ENCODE measurements at places on chromosomes 3 and 15. TPM values are rescaled to one million over a fixed set of nuclear protein-coding genes. Genes with fewer than 3 reads are reported as not detected.

The CGNL1 gene
- total RNA-seq: 22.4 TPM

The IQCF5 gene
- 18.3 TPM for total RNA-seq

The SLC24A5 gene
- total RNA-seq: 12.3 TPM

The MYO5C gene
- 2.2 TPM for total RNA-seq

The WNT7A gene
- 1.4 TPM for total RNA-seq

The GOLGA6D gene
- total RNA-seq: 1.9 TPM

The PEX5L gene
- total RNA-seq: 3.9 TPM

DNA sequence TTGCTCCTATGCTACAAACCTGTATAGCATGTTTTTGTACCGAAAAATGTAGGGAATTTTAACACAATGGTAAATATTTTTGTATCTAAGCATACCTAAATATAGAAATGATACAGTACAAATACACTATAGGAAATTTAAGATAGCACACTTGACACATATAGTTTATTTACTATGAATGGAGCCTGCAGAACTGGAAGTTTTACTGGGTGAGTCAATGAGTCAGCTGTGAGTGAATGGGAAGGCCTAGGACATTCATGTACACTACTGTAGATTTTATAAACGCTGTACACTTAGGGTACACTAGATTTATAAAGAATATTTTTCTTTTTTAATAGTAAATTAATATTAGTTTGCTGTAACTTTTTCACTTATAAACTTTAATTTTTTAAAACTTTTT, 707.7 kb upstream of the EPHA6 start:
- DNase-seq: no peak

- peak; percentile 79 for DNase-seq
Observed at GRCh38 chr15:100687582-100688141, 85.3 kb downstream of the ASB7 start.

DNA sequence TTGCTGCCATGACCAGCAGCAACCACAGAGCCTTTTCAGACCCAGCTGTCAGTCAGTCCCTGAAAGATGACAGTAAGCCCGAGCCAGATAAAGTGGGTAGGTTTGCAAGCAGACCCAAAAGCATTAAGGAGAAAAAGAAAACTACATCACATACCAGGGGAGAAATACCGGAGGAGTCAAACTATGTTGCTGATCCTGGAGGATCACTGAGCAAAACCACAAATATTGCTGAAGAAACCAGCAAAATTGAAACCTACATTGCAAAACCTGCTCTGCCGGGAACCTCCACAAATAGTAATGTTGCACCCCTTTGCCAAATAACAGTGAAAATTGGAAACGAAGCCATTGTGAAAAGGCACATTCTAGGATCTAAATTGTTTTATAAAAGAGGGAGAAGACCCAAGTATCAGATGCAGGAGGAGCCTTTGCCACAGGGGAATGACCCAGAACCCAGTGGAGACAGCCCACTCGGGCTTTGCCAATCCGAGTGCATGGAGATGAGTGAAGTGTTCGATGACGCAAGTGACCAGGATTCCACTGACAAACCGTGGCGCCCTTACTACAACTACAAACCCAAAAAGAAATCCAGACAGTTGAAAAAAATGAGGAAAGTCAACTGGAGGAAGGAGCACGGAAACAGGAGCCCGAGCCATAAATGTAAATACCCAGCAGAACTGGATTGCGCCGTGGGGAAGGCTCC, 42.1 kb upstream of the RASA2 start:
- DNase-seq: no peak

DNA sequence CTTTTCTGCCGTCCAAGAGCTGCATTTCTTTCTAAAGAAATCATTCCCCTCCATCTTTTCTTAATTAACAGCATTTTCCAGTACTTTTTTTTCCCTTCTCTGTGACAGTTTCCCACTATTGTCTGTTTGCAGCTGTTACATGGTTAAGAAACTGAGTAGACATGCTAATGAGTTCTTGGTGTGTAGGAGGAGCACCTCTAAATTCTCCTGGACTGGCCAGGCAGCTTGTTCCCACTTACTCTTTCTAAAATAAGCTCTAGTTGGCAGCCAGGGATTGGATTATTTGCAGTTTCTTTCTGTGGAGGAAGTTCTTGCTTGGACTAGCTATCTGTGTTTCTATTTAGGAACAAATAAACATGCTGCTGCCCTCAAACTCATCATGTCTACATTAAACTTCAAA, 235.1 kb upstream of the GAP43 start:
- DNase-seq: peak; percentile 69

GRCh38 chr3:127825756-127826155, 3.4 kb upstream of the MGLL start:
- no peak for DNase-seq

DNA sequence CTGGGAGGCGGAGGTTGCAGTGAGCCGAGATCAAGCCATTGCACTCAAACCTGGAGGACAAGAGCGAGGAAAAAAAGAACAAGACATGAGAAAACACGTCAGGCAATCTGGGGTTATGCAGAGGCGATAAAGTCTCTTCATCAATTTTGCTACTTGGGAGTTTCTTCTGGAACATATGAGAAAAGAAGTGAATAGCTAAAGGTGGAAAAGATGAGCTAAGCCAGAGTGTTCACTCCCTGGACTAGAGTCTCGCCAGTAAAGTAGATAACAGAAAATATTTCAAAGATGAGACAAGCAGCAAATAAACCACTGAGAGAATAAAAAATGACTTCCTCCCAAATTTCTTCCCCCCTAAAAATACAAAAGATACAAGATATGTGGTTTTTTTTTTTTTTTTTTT, 188.4 kb upstream of the HES1 start:
- DNase-seq: peak; percentile 77

GRCh38 chr3:16522834-16523233, 9.3 kb upstream of the RFTN1 start:
- DNase-seq: no peak

- DNase-seq: no peak
Observed at GRCh38 chr15:63388511-63388910, 6.9 kb upstream of the CA12 start.

- no peak for DNase-seq
Observed at GRCh38 chr3:182904164-182904563, 76.2 kb downstream of the DCUN1D1 start.

DNA sequence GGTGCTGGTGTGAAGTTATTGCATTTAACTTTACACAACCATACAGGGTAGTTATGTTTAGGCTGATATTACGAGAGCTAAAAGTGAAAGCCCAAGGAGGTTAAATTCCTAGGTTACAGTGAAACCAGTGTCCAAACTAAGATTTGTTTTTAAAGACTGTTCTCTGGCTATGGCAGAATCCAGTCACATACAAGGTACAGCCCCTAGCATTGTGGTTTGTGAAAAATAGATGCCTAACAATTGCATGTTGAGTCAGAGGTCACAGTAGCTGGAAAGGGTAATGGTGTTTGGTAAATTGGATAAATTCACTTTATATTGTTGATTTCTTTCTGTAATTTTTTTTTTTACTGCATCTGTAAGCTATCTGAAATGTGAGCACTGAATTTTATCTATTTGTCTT, 614.6 kb upstream of the TBL1XR1 start:
- no peak for DNase-seq

GRCh38 chr15:32717426-32718226, at the start of gene GREM1:
GREM1 (plus strand) TSS chr15:32718004; CDS start chr15:32730691, 12,687 bp downstream.
- peak; percentile 5 for DNase-seq

DNA sequence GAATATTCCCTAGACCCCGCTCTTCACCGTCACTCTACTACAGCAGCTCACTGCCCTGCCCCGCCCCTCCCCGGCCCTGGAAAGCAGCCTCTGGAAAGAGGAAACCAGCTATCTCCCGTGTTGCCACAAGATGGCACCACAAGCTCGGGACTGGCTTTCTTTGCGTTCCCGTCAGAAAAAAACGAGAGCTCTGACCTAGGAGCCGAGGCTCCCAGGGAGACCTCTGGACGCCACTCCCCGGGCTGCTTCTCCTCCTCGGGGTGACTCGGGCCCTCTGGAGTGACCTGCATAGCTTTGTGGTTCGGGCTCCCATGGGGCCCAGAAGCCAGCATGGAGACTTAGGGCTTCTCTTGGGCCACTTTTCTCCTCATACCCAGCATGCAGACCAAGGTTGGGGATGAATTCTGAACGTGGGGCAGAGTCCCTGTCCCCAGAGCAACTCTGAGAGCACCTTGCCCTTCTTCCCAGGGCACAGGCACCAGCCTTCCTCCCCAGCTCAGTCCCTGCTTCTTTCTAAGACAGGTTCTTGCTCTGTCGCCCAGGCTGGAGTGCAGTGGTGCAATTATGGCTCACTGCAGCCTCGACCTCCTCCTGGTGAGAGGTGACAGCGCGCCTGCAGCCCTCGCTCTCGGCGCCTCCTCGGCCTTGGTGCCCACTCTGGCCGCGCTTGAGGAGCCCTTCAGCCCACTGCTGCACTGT, 19.0 kb downstream of the STOML1 start:
- DNase-seq: peak; percentile 92

DNA sequence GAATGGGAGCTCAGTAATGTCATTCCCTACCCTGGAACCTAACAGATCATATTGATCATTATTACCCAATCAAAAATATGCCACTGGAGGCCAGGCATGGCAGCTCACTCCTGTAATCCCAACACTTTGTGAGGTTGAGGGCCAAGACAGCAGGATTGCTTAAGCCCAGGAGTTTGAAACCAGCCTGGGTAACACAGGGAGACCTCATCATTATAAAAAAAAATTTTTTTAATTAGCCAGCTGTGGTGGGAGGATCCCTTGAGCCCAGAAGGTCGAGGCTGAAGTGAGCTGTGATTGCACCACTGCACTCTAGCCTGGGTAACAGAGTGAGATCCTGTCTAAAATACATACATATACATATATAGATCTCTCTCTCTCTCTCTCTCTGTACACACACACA, 10.2 kb downstream of the IGDCC4 start:
- no peak for DNase-seq

DNA sequence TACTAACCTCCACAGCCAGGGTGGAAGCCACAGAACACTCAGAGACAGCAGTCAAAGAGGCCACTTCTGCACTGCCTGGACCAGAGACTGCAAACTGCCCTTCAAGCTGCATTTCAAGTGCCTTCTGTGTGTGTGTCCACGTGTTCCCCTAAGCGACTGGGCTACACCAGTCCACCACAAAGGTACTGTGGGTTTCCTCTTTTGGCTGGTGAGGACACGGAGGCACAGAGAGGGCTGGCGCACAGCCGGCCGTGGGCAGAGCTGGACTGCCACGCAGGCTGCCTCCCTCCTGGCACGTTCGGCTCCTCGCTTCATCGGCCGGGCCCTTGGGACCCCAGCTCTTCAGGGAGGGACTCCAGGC, 60.9 kb downstream of the MGLL start:
- no peak for DNase-seq

GRCh38 chr3:156727519-156728205, 53.3 kb downstream of the TIPARP start:
- no peak for DNase-seq

DNA sequence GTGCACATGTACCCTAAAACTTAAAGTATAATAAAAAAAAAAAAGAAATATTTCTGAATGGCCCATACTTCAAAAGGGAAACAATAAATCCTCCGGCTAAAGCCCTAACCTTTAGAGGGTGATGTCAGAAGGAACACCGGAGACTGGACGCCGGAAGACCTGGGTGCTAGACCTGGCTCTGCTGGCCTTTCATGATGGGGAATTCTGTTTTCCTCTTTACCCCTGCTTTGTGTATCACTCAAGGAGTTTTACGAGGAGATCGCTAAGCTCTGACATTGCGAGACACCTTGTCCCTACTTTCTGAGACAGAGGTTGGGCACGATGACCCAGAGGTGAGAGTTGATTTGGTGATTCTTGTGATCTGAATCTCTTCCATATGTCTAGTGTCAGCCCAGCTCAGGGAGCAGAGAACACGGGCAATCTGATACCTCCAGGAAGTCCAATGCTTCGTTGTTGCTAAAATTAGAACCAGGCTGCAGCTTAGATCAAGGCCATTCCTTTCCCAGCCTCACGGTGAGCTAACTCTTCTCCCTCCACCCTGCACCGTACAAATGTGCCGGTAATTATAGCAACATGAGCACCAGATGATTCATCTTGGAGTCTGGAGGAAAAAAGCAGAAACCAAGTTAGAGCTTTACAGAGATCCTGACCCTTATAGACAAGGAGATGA, 42.0 kb upstream of the CFAP161 start:
- peak; percentile 89 for DNase-seq

- DNase-seq: peak; percentile 18
Observed at GRCh38 chr3:126621627-126622345, 33.1 kb downstream of the TXNRD3 start.

DNA sequence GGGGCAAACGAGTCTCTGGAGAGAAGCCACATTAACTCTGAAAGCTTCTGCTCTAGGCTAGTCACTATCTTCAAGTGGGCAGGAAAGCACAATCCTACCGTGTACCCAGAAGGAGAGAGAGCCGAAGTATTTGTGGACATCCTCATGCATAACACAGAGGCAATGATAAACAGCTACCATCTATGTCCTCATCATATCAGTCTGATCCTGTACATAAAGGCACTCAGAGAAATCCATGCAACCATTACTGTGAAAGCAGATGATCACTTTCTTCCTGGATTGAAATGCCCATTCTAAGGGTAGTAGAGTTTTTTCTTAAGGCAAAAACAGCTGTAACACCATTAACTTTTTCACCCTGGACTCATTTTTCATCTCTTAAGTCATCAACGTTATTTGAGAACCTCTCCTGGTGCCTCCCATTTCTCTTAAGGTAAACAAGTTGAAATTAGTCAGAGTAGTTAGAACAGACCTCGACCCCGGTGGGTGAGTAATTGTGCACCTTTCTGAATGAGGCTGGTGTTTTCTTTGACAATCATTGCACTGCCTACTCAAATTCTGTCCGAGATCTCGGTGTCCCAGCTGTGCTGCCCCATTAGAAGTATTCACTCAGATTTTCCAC, 327.4 kb downstream of the SHQ1 start:
- DNase-seq: no peak

- DNase-seq: peak; percentile 13
Observed at GRCh38 chr3:186588632-186589031, 18.1 kb downstream of the DNAJB11 start.

GRCh38 chr3:27171113-27171512, 198.1 kb downstream of the NEK10 start:
- DNase-seq: no peak

DNA sequence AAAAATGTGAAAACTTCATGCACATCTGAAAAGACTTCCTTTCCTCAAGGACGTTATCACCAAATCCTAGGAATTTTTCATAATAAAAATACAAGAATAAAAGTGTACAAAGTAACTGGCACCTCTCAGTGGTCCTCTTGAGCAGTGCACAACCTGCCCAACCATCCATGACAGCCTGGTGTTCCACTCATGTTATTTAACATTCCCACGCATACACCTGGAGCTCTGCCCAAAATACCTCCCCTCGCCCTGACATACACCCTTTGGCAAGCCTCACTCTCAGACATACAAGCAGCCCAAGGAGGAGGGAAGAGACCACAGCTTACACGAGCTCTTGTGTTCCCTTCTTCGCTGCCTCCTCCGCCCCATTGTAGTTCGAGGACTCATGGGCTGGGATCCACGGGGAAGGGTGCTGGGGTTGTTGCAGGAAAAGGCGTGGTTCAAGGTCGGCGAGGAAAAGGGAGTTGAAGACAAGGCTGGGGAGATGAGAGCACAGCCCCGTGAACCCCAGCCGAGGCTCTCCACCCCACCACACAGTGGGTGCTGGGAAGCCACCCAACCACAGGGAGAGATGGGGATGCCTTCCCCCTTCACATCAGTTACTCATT, 23.3 kb downstream of the GRIP2 start:
- no peak for DNase-seq

GRCh38 chr3:45333549-45333948, 54.8 kb upstream of the LARS2 start:
- no peak for DNase-seq
